ENCODE measurements at places on chromosomes 7 and 10.

DNA sequence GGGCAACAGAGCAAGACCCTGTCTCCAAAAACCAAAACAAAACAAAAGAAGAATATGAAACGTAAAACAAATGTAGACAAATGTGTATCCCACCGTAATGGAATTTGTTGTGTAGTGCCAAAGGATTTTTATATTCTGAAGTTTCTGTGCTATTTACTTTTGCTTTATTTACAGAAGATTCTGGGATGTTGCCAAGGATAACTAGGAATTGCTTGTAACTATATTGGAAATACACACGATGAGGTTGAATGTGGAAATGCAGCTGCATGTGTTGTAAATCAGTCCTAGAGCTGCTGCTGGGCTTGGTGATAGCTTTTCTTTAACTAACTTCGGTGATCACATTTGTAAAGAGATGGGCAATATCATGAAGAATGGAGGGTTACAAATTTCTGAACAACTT is 39.5 kb downstream of the GALNT17 start:
- DNase-seq = no peak

GRCh38 chr7:121847041-121847440 is 25.9 kb upstream of the PTPRZ1 start:
- DNase-seq = no peak

- no peak for DNase-seq
Measured at GRCh38 chr7:41817386-41817785, 114.5 kb upstream of the INHBA start.

GRCh38 chr7:120966961-120967360 is 16.4 kb downstream of the ING3 start:
- DNase-seq = no peak

DNA sequence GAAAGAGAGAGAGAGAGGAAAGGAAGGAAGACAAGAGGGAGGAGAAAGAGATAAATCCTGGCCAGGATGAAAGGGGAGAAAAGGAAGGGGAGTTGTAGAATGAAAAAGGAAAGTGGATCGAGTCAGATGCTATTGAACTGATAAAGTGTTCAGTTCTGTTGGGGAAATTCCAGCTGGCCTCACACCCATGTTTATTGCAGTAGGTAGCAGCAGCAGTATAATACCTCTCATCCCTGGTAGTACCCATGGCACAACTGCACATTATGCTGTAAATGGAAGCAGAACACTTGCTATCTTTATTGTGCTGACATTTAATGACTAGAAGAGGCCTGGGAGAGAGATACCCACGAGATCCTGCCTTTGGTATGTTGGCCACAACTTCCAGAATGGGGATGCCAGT is 178.1 kb downstream of the EVX1 start:
- no peak for DNase-seq

GRCh38 chr7:84248843-84249242 is 54.3 kb upstream of the SEMA3A start:
- DNase-seq = no peak

GRCh38 chr7:6317797-6318438 is 45.5 kb upstream of the CYTH3 start:
- DNase-seq = no peak

GRCh38 chr10:21497177-21497807 is 28.2 kb downstream of the SKIDA1 start:
- DNase-seq = no peak

GRCh38 chr7:52639126-52639525 is 396.3 kb upstream of the POM121L12 start:
- DNase-seq = no peak

DNA sequence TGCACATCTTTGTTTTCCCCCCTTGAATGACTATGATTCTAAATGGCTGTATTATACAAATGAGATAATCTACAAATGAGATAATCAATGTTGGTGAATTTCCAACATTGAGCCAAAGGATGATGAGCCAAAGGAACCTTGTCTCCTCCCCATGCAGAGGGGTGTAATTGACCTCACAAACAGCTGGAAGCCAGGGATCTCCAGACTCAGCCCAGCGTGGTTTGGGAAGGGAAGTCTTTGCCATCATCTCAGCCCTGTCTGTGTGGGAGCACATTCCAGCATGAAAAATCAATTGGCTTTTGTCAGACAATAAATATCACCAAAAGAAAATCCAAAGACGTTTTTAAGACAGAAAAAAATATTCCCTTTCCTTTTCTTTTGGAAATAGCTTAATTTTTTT is 271.5 kb upstream of the AOAH start:
- DNase-seq = no peak

DNA sequence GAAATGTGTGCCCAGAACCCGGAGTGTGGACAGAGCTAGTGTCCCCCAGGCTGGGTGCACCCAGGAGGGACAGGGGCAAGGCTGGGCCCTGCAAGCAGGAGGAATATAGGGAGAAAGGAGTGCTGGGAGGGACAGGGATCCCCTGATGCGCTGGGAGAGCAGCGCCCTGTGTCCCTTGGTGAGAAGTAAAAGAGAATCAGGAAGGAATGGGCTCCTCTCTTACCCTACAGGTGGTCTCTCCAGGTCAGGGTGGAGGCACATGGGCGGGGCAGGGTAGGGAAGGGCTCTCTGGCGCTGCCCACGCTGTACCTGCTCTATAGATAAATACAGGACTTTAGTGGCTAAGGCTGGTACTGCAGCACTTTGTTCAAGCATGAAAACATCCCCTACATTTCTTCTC is 753.8 kb downstream of the GRID1 start:
- peak; percentile 20 for DNase-seq

Measured in CD4-positive, alpha-beta T cell treated with Interferon alpha-2 for 1 hour (primary cell).